ENCODE measurements at places on chromosomes 7 and 10.

- DNase-seq = no peak
Observed at GRCh38 chr10:82190432-82191260, 315.7 kb downstream of the NRG3 start.

- DNase-seq = no peak
Observed at GRCh38 chr7:90570373-90570959, 25.7 kb upstream of the CDK14 start.

DNA sequence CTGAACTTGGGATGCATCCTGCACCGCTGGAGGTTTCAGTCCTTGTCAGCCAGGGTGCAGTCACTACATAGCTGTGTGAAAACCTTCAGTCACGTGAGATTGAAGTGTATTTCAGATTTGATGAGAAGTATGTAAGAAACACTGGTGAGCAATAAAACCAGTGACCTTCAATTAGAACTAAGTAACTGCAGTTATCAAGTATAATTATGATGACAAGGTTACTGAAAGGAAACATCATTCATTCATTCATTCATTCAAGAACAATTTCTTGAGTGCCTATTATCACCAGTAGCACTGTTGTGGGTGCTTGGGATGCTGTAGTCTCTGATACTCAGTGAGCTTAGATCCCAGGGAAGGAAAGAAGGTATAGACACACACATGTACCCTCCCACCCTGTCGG lies 33.6 kb downstream of the RHEB start:
- DNase-seq = no peak

DNA sequence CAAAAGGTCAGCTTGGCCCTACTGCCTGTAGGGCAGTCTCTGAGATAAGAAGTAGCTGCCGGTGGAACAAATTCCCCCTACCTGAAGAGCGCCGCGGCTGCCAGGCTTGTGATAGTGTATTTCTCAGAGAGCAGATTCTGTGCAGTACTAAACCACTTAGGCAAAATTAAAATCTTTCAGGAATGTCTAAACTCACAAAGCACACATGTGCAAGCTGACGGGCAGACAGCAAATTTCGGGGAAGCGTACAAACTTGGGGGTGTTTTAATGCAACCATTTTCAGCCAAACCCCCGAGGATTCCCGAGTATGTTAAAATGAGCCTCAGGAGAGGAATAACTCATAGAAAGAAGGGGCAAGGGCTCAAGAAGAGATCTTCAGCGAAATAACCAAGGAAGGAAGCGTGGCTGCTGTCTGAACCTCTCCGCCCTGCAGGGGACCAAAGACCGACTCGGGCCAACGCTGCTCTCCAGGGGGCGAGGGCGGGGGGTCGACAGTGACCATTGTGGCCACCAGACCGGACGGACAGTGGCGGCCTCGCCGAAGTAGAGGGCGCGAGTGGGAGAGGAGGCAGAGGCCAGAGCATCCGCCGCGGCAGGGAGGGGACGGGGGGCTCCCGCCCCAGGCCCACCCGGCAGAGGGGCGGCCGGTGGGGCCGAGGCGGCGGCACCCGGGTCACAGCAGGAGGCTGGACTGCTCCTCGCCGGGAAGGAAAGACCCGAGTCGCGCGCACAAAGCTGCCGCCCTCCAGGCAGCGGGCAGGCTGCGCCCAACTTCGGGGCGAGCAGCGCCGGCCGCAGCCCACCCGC lies 819 bp downstream of the HYCC1 start:
- peak; percentile 3 for DNase-seq

DNA sequence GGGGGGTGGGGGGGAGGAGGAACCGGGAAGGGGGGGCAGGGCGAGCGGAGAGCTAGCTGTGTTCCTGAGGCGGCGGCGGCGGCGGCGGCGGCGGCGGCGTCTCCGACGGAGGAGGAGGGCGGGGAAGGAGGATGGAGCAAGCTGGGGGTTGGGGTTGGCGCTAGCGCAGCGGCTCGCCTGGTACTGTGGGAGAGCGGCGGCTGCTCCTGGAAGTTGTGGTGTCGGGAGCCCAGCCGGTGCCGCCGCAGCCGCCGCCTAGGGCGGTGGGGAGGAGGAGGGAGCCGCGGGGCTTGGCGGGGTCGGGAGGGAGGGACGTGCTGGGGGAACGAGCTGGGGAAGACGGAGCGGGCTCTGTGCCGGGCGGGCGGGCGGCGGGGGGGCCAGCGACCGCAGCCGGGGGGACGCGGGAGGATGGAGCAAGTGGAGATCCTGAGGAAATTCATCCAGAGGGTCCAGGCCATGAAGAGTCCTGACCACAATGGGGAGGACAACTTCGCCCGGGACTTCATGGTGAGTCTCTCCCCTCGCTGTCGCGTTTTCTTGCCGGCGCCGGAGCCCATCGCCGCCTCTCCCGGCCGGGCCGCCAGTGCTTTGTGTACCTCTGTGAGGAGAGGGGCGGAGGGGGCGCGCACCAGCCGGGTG lies at the start of gene PTPN12:
TSS of gene PTPN12 (plus strand) at position 160 of the 642 bp plus-strand sequence. CDS start at position 412, 252 bp downstream.
- peak; percentile 72 for DNase-seq

DNA sequence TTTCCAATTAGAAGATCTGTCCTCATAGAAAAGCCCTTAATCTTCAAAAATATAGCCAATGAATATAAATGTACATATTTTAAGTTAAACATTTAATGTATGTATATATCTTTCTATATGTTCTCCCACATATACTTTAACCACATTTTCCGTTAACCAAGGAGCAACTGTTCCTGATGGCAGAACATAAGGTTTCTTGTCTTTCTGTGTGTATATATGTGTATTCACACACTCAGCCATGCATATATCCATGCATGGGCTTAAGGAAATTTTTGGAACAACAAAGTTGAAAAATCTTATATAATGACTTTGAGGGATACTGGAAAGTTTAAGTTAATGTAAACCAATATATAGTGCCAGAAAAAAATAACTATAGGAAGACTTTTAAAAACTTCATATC lies 274.0 kb downstream of the DGKB start:
- no peak for DNase-seq

DNA sequence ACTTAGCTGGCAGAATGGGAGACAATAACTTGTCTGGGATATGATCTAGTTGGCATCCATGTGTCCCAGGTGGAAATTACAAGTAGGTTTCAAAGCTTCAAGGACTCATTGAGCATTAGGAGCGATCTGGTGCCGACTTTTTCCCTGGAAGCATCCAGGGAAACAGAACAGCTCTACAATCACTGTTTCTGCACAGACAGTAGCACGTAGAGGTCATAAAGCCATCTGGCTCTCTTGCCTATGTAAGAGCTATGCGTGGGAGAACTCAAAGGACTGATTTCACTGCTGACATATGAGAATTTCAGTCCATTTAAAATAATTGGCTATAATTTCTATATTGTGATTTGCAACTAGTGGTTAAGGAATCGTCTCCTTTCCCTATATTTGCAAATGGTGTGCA lies 791.7 kb downstream of the REEP3 start:
- DNase-seq = no peak

GRCh38 chr7:106807474-106807873 lies 57.6 kb upstream of the PIK3CG start:
- DNase-seq = peak; percentile 11

DNA sequence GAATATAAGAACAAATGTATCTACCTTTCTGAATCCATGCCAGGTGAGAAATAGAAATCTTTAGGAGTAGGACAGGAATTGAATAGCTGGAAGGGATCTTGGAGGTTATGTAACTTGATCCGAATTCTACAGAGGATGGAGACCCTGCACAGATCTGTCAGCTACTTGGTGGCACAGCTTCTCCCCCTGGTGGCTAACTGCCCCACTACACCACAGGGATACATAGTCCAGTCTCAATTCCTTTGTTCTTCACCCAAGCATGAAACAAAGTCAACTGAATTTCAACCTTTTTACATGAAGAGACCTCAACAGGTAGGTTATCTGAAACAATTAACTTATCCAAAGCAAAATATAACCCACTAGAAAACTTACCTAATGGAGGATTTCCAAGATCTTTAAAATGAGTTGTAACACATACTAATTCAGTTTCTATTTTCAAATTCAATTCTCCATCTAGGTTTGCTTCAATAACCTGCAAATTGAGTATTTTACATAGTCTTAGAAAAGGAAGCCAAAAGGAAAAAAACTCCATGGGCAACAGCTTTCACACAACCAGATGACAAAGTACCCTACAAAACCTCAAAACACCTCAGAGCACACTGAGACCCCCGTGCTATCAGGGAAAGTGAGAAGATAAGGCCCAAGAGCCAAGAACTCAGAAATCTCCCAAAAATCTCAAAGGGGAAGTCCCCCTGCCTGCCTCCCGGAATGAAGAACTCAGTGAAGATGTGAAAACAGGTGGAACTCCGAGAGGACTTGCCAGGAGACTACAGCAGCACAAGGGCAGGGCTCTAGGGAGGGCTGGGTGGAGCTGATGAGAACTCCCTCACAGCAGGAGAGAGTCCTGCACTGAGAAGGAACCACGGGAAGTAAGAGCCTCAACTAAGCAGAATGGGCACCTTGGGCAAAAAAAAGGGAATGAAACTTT lies 10.3 kb downstream of the HUS1 start:
- peak; percentile 4 for DNase-seq

- no peak for DNase-seq
Observed at GRCh38 chr10:10755490-10755889, 262.2 kb upstream of the CELF2 start.

- DNase-seq = no peak
Observed at GRCh38 chr7:35246819-35247218, 7.1 kb downstream of the TBX20 start.

Measured in DMS79 treated with DMSO at 0.1 percent for 48 hours (cell line).